ENCODE measurements at places on chromosomes 13 and 19. TPM values are rescaled to one million over a fixed set of nuclear protein-coding genes. Genes with fewer than 3 reads are reported as not detected.

DNA sequence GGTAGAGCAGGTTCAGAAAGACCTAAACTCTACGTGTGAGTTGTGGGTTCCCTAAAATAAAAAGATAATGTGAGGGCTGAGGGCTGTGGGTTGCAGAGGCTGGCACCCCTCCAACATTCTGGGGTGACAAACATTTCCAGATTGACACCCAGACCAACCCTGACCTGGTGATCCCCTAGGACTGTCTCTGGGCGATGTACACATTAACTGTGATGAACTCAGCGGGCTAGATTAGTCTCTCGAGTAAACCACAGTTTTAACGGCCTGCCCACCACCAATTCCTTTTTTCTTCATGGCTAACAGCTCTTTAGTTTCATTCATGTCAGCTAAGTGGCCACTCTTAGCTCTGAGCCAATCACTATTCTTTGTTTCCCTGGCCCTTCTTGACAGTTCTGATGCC is 24.8 kb downstream of the SIAH3 start:
- no peak for DNase-seq
- H3K27me3 ChIP-seq = no peaks in the 10 kb centered on the region
- H3K36me3 ChIP-seq = no peaks in the 10 kb centered on the region
- no peak overlapping the region for H3K27ac ChIP-seq
- no peaks in the 10 kb centered on the region for H3K4me1 ChIP-seq

- no peaks in the 10 kb centered on the region for H3K4me1 ChIP-seq
- H3K4me3 ChIP-seq = no peak overlapping the region
- no peak overlapping the region for H3K27ac ChIP-seq
- no peaks in the 10 kb centered on the region for H3K27me3 ChIP-seq
Observed at GRCh38 chr13:92894447-92894846, 332.2 kb upstream of the GPC6 start.

DNA sequence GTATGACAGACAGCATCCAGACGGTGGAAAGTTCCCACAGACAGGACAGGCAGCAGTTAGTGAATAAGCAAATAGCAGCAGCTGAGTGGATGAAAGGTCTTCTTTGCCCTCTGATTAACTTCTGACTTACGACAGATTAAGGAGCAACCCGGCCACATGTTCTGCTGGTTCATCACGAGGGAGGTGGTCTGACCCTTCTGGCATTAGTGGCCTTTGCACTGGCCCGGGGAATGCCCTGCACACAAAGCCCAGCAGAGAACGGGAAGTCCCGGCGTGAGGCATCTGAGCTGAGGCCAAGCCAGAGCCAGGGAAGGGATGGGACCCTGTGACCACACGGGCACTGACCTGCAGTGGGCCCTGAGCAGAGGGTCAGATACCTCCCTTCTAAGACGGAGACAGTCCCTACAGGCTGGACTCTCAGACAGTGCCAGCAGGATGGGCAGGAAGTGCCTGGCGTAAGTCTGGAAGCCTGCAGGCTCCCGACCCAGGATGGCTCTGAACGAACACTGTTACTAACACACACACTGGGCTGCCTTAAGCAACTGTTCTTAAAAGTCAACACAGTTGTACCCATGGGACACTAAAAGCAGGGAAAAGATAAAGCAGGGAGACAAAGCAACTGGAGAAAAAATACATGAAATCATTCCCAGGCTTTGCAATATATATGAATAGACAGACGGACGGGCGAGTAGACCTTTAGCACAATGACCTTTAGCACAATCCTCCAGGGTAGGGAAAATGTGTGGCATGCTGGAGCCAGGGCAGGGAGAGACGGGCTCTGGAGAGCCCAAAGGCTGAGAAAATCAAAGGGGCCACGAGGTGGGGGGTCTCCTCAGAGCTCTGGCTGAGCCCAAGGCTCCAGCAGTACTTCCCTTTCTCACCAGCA is 6.3 kb downstream of the C19orf12 start:
- H3K4me1 ChIP-seq = no peaks in the 10 kb centered on the region
- no peak for DNase-seq
- no peak overlapping the region for H3K4me3 ChIP-seq

GRCh38 chr19:58552655-58553054 is 2.2 kb downstream of the CHMP2A start:
- H3K4me1 ChIP-seq = peaks cover 12% of the 10 kb centered on the region
- H3K4me3 ChIP-seq = no peak overlapping the region
- H3K27ac ChIP-seq = no peak overlapping the region
- peaks cover 65% of the 10 kb centered on the region for H3K36me3 ChIP-seq

Gene DCLK1
- total RNA-seq = 11.2 TPM
